ENCODE measurements at places on chromosomes 16 and 17.

DNA sequence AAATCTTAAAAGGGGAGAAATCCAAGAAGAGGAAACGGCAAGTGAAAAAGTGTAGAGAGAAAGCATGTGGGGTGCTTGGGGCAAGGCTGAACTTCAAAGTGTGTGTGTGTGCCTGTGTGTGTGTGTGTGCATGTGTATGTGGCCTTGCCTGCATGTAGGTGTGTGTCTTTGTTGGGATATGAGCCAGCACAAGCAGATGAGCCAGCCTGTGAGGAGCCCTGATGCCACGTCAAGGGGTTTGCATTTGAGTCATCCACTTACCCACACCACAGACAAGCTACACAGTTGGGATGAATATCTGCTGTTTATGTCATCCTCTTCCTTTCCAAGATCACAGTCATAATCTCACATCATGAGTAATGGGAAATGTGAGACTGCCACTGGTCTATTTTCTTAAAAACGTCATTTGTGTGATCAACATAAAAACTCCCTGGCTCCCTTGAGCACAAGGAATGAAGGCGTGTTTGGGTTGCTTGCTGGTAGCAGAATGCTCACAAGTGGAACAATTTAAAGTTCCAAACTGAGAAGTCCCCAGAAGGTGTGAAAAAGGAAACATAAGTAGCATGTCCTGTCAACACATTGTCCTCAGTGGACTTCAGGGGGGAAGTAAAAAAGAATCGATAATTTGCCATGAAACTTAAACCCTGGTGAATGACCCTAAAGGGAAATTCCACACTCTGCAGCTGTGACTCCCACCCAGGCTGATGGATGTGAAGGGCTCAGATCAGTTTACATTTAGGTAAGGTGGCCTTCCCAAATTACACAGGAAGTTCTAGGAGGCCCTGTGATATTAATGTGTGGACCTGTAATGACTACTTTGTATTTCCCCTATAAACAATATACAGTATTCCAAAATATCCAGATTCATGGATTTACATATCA, 14.7 kb downstream of the KCTD19 start:
- DNase-seq = peak; percentile 68

GRCh38 chr17:7476951-7477350, 2.5 kb downstream of the ZBTB4 start:
- no peak for DNase-seq

DNA sequence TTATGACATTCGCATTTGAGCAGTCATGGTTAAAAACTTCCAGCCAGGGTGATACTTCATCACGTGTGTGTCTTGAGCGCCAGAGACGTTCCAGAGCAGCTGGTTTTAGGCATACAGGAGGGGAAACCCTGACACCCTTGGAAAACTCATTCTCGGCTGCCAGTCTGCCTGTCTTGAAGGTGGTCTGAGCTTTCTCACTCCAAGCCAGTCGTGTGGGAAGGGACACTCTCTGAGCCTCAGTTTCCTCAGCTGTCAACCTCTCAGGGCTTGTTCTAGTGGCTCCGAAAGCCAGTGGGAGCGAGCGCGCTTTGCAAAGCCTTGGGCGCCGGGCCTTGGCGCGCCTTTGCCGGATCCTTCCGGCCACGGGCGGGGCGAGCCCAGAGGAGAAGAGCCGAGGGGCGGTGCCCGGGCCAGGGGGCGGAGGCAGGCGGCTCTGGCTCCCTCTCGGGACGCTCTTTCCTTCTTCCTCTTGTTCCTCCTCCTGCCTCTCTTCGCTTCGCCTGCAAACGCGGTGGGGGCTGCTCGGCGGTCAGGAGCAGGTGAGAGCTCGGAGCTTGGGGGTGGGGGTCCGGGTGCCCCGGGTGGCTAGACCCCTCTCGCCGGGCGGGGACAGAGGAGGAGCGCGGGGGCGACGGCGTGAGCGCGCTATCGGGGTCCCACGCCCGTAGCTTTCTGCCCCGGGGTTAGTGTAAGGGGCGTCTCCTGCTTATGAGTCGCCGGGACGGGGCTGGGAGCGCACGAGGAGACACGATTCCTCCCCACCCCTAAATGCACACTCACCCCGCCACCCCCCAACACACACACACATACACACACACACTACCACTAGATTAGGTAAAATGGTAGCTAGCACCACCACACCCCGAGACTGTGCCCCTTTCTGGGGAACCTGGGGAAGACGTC, at the start of gene LDAF1:
Gene LDAF1, plus strand, starts transcription at position 467 of the 903 bp plus-strand sequence. CDS start 2,509 bp downstream, outside the sequence.
- DNase-seq = peak; percentile 75

DNA sequence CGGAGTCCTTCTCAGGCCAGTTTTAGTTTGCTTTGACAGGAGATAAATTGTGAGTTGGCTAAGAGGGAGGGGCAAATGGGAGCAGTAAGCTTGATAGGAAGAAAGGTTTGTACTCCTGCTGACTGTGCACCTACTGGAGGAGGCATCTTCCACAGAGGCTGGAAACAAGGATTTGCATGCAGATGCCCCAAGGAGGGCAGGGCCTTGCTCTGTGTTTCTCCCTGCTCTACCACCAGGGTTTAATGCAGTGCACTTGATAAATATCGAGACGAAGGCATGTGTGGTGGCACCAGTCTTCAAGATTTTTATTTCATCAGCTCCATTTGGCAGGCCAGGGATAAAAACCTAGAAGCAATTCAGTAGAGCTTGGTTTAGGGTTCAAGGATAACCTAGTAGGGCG, 210.5 kb upstream of the C16orf82 start:
- DNase-seq = no peak
